Thoracic aorta (tissue), 2 donors: ENCODE measurements at places on chromosomes 12 and 14. TPM values are rescaled to one million over a fixed set of nuclear protein-coding genes. Genes with fewer than 3 reads are reported as not detected.
A peak's percentile ranks its signal among the peaks of the same experiment; 100 is the strongest.

GRCh38 chr14:34781242-34781641 is 66.8 kb upstream of the CFL2 start:
- peaks cover 14% of the 10 kb centered on the region for H3K36me3 ChIP-seq
- no peak overlapping the region for H3K4me3 ChIP-seq
- no peak for DNase-seq
- H3K27me3 ChIP-seq: no peaks in the 10 kb centered on the region
- H3K4me1 ChIP-seq: no peaks in the 10 kb centered on the region

DNA sequence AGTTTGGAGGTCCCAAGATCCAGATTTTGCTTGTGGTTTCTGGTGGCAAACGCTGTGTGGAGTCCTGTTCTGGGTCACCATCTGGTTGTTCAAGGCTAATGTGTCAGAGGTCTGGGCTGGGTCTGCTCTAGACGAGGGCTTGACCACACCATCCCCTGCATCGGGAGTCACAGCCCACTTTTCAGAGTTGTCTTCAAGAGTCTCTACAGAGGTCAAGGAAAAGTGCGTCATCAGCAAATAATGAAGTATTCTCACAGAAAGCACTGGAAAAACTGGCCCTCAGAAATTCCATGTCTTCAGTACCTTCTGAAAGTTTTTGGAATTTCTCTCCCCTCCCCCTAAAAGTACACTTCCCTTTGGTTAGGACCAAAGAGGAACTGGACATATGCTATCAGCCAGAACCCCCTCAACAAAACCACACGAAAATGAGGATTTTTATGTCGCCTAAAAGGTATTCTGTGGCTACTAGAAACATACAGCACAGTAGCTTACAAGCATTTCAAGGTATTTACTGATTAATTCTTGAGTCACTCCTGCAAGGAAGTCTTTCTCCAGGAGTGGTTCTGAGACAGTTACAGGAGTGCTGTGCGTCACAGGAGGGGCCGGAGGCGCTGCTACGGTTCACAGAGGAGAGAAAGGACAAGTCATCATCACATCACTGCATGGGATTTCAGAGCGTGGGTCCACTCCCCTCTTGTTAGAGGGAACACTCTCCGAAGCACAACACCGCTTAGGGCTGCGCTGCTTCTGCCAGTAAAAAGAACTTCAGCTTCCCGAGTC is 35.4 kb downstream of the RAD52 start:
- H3K36me3 ChIP-seq: peaks cover 17% of the 10 kb centered on the region
- peaks cover 17% of the 10 kb centered on the region for H3K4me1 ChIP-seq
- no peak overlapping the region for H3K4me3 ChIP-seq
- no peak overlapping the region for H3K27ac ChIP-seq
- no peaks in the 10 kb centered on the region for H3K27me3 ChIP-seq

DNA sequence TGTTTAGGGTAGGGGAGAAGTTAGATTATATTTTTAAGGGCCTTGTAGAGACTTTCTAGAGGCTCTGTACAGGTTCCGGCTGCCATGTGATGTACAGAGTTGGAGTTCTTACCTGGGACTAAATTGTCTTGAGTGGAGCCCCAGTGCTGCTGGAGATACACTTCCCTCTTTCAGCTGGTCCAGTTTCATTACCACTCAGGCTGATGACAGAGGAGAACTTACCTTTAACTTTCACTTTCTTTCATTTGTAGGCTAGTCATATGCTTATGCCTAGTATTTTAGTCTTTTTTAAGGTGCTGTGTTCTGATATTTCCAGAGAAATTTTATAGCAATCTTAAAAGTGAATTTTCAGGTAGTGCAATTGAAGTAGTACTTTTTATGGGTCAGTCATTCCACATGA is 117.3 kb downstream of the ERC1 start:
- H3K27ac ChIP-seq: no peak overlapping the region

DNA sequence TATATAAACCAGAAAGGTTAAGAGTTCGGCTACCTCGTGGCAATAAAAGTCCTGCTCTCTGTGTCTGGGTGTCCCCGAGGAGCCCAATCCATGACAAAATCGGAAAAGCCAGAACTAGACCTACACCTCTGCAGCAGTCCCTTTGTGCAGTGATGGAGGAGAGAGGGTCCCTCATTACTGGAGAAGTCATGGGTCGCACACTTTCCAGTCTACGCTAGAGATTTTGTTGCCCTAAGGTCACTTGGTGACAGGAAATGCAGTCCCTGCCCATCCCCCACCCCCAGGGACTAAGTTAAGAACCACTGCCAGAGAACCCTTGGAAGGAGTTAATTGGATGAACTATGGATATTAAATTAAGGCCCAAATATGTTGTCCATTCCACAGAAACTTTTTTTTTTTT is 104.4 kb upstream of the ATF7IP start:
- H3K27ac ChIP-seq: peak overlapping the region; percentile 60
- peaks cover 42% of the 10 kb centered on the region for H3K4me1 ChIP-seq
- H3K4me3 ChIP-seq: no peak overlapping the region
- no peaks in the 10 kb centered on the region for H3K27me3 ChIP-seq
- H3K36me3 ChIP-seq: no peaks in the 10 kb centered on the region

- H3K36me3 ChIP-seq: peaks cover 10% of the 10 kb centered on the region
- H3K27me3 ChIP-seq: no peaks in the 10 kb centered on the region
- DNase-seq: no peak
- no peak overlapping the region for H3K4me3 ChIP-seq
- H3K4me1 ChIP-seq: peaks cover 8% of the 10 kb centered on the region
Observed at GRCh38 chr12:110134691-110135411, 10.7 kb downstream of the IFT81 start.

DNA sequence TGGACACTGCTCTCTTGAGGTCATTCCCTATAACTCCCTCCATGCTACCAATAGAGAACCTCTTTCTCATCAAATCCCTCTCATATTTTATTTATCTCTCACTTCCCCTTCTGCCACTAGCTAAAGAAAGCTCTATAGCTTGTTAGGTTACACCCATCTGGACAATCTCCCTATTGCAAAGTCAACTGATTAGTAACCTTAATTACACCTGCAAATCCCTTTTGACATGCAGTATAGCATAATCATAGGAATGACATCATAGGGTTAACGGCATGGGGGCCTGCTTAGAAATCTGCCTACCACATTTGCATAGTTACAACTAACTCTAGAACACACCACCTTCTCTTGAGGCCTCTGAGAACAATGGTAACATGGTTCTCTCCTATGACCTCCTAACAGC is 181.2 kb downstream of the EMP1 start:
- no peak for DNase-seq
- H3K27ac ChIP-seq: no peak overlapping the region

The EXD2 gene
- total RNA-seq: 10.4 TPM

DNA sequence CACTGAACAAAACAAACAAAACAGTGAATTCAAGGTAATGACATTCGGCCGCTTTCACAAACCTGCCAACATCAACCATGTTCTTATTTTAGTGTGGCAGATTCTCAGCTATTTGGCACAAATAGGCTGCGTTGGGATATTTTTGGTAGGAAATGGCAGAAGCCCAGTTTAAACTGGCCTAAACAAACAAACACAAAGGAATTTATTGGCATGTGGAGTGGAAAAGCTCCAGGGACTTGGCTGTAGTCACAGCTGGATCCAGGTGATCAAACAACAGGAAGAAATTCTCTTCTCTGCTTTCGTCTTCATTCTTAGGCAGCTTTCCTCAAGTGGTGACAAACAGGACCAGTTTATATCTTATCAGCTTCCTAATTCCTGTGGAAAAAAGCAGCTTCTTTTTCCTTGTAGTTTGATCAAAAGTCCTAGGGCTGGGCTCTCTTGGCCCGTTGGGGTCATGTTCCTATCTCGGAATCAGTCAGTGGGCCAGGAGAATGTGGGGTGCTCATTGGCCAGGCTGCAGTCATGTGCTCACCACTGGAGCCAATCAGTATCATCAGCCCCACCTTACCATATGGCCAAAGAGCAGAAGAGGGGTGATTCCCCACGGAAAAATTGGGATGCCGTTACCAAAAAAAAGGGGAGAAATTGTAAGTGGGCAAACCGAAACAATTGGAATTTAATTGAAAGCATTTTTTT is 22.6 kb downstream of the C12orf75 start:
- DNase-seq: no peak
- H3K36me3 ChIP-seq: no peaks in the 10 kb centered on the region
- H3K27ac ChIP-seq: peak overlapping the region; percentile 69
- peaks cover 56% of the 10 kb centered on the region for H3K4me1 ChIP-seq
- H3K4me3 ChIP-seq: peak overlapping the region; percentile 47

GRCh38 chr12:42086031-42086430 is 58.6 kb downstream of the GXYLT1 start:
- peaks cover 6% of the 10 kb centered on the region for H3K4me1 ChIP-seq
- H3K27ac ChIP-seq: no peak overlapping the region
- DNase-seq: no peak
- H3K27me3 ChIP-seq: no peaks in the 10 kb centered on the region
- H3K36me3 ChIP-seq: no peaks in the 10 kb centered on the region

DNA sequence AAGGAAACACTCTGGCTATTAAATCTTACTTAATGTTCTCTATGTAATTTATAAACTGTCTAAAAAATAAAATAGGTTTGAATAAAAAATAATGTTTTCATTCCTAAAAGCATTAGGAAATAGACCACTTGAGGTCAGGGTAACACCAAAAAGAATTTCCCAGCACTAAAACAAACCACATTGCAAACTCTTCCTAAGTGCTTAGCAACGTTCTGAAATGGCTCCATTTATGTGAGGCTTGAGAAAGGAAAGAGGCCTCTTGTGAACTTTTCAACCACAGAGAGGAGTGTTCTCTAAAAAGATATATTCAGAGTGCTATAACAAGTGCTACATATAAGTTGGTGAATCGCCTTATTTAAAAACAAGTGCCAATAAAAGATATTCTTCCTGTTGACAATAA is 42.7 kb downstream of the ALX1 start:
- no peak for DNase-seq
- no peaks in the 10 kb centered on the region for H3K36me3 ChIP-seq
- no peak overlapping the region for H3K4me3 ChIP-seq
- H3K27me3 ChIP-seq: no peaks in the 10 kb centered on the region
- H3K27ac ChIP-seq: no peak overlapping the region

DNA sequence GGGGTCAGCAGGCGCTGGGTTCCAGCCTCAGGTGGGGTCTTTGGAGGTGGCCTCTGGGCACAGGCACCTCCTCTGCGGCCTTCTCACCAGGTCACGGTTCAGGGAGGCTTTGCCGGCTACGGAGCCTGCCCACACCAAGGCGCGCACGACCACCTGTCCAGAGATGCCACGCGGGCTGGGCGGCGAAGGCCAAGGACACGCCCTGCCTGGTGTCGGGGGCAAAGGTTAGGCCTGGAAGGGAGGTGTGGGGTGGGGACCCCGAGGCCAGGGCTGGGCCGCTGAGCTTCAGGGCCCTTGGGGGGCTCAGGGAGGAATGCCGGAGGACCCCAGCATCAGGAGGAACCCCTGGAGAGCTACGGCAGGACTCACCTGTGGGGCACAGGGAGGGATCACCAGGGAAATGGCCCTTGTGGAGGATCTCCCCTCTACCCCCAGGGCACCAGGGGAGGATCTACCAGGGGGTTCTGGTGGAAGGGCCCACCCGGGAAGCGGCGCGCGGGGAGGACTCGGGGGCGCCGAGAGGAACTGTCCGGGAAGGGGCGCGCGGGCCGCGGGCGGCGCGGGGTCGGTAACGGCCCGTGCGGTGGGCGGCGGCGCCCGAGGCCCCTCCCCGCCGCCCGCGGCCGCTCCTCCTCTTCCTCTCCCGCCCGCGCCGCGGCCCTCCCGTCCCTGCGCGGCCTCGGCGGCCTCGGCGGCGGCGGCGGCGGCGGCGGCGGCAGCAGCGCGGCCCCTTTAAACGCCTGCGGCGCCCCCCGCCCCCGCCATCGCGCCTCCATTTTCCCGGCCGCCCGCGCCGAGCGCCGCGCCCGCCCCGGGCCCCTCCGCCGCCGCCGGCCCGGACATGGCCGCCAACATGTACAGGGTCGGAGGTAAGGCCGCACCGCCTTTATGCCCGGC is at the start of gene MTA1:
Gene MTA1, plus strand, starts transcription at position 633 of the 897 bp plus-strand sequence. Its CDS starts 209 bp downstream, at position 842.
- H3K4me1 ChIP-seq: peaks cover 32% of the 10 kb centered on the region
- DNase-seq: no peak
- no peaks in the 10 kb centered on the region for H3K27me3 ChIP-seq

GRCh38 chr12:32476446-32476845 is 77.1 kb downstream of the FGD4 start:
- no peaks in the 10 kb centered on the region for H3K4me1 ChIP-seq
- H3K36me3 ChIP-seq: no peaks in the 10 kb centered on the region
- no peaks in the 10 kb centered on the region for H3K27me3 ChIP-seq
- H3K4me3 ChIP-seq: no peak overlapping the region
- H3K27ac ChIP-seq: no peak overlapping the region

The DLK1 gene
- total RNA-seq: not detected

GRCh38 chr12:110680032-110680431 is 8.9 kb downstream of the HVCN1 start:
- DNase-seq: no peak
- no peaks in the 10 kb centered on the region for H3K27me3 ChIP-seq
- H3K36me3 ChIP-seq: no peaks in the 10 kb centered on the region
- no peak overlapping the region for H3K4me3 ChIP-seq
- no peaks in the 10 kb centered on the region for H3K4me1 ChIP-seq

The HOXC6 gene
- total RNA-seq: not detected

GRCh38 chr14:35963209-35963608 is 137.1 kb downstream of the BRMS1L start:
- H3K4me3 ChIP-seq: no peak overlapping the region
- no peaks in the 10 kb centered on the region for H3K27me3 ChIP-seq
- no peaks in the 10 kb centered on the region for H3K4me1 ChIP-seq
- no peak for DNase-seq

DNA sequence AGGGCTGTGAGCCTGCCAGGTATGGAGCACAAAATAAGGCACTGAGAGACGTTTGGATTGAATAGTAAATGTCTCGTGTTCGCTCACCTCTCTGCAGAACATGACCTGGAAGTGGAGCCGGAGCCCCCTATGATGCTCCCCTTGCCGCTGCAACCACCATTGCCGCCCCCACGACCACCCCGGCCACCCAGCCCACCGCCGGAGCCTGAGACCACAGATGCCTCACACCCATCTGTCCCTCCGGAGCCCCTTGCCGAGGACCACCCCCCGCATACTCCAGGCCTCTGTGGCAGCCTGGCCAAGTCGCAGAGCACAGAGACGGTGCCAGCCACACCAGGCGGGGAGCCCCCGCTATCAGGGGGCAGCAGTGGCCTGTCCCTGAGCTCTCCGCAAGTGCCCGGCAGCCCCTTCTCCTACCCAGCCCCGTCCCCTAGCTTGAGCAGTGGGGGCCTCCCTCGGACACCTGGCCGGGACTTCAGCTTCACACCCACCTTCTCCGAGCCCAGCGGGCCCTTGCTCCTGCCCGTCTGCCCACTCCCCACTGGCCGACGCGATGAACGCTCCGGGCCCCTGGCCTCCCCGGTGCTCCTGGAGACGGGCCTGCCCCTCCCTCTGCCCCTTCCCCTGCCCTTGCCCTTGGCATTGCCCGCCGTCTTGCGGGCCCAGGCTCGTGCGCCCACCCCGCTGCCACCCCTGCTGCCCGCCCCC is 18.7 kb downstream of the SETD1B start:
- no peak for DNase-seq
- H3K27me3 ChIP-seq: no peaks in the 10 kb centered on the region
- H3K27ac ChIP-seq: no peak overlapping the region
- H3K36me3 ChIP-seq: peaks cover 62% of the 10 kb centered on the region
- no peak overlapping the region for H3K4me3 ChIP-seq

GRCh38 chr14:42804141-42804540 is 1197.5 kb downstream of the LRFN5 start:
- no peaks in the 10 kb centered on the region for H3K27me3 ChIP-seq
- no peak for DNase-seq
- H3K27ac ChIP-seq: no peak overlapping the region

The WNT5B gene
- total RNA-seq: 2.3 TPM

The FGF23 gene
- total RNA-seq: not detected
